ENCODE measurements at places on chromosomes 11 and 22.
A peak's percentile ranks its signal among the peaks of the same experiment; 100 is the strongest.

- DNase-seq = no peak
Observed at GRCh38 chr11:13080861-13081260, 71.7 kb downstream of the RASSF10 start.

GRCh38 chr22:41873391-41873790, 40.5 kb downstream of the SREBF2 start:
- no peak for DNase-seq

- no peak for DNase-seq
Observed at GRCh38 chr22:24008381-24009226, 2.5 kb upstream of the CABIN1 start.

- DNase-seq = no peak
Observed at GRCh38 chr11:119347940-119348605, 1.6 kb upstream of the MFRP start.

DNA sequence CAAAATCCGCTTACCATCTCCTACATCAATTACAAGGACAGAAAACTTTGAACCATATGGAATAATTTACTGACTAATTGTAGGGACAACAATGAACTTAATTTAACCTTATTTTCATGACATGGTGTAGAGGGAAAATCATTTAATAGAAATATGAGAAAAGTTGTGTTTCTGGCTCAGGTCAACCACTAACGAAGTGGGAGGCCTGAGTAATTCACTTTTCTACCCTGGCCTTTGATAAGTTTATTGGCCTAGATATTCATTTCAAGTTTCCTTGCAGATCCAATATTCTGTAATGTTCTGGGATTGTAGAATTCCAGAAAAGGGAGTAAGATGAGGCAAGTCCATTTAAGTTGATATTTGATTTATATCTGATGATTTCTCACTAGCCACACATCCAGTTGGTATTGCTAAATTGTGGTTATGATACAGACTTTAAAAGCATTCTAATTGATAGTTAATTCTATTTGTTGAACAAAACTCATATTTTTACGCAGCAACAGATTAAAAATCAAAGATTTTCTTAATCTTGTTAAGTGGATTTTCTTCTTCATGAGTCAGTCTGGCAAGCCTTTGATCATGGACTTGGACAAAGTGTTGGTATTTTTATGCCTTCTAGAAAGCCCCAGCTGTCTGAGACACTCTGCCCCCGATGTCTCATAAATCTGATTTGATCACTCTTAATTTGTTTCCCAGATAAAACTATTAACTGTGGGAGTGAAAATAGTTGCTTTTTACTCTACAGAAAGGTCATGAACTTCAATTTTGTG, 336.5 kb downstream of the TMEM135 start:
- DNase-seq = no peak

- DNase-seq = no peak
Observed at GRCh38 chr22:22171357-22172218, 73.0 kb upstream of the VPREB1 start.

DNA sequence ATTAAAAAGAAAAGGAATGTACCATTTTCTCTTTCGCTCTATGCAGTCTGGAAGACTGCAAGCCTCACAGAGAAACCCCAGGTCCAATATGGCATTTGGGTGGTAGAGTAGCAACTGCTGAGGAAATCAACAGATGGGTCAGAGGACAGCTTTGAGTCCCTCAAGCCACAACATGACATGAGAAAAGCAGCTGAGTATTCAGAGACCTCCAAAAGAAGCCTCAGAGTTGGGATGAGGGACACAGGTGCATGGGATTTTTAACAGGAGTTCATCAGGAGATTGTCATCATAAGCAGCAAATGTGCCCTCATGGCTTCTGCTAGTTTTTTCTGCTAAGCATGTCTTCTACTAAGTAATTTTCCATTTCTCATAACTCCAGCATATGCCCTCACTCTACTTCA, 111.6 kb downstream of the BLID start:
- DNase-seq = no peak

DNA sequence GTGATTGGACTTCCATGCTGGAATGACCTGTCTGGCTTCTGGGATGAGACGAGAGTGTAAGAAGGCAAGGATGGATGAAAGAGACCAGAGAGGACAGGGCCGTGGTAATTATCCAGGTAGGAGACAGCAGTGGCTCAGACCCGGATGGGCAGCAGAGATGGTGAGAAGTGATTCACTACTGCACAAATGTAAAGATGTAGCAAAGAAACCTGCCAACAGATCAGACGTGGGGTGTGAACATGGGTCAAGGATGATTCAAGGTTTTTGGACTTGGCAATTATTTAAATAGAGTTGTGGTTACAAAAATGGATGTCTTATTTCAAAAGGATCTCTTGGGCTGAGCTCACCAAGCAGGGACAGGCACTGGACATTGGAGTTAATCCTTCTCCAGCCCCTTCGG, 32.7 kb downstream of the RIBC2 start:
- DNase-seq = no peak

DNA sequence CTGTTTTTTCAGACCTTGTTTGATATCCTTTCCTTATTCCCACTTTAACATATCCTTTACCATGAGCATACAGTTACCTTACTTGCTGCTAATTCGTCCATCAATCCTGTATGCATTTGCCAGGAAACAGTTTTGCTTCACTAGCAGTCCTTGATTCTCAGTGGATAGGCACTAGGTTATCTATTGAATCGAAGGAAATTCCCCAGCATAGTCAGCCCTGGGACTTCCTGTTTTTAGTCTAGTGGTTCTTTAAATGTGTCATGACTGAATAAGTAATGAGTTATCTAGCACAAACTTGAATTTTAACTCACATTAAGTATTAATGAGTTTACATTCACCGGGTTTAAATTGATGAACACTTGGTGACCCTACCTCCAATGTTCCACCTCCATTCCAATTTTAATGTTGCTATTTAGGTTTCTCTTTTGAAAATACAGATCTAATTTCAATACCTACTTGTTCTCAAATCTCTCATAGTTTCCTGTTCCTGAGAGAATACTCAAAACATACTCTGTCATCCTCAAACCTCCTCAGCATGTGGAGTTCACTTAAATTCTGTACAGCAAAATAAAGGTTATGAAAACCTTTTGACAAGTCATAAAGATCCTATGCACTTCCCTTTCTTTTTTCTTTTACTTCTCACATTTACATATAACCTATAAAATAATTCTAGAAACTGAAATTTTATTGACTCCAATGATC, 1375.1 kb upstream of the TENM4 start:
- no peak for DNase-seq

DNA sequence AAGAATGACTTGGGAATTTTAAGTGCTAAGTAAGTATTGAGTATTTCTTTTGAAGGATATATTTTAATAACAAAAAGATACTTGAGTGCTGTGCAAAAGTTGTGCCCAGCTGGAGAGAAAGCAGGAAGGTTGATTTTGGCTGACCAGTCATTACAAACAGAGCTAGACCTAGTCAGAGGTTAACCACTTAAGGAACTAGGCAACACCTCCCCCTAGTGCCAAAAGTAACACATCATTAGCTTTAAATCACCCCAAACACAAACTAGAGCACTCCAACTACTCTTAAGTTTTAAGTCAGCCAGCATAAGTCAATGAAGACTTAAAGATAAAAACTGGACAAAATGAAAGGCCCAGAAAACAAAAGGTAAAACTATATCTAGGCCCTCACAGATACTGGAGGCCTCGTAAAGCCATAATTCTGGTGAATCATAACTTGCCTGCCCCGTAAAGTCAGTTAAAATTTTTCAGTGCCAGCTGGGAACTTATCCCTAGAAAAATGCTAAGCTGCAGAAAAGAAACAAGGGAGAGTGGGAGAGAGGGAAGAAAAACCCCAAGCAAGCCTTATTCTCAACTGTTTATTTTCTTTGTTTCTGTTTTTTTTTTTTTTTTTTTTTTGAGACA, 4.6 kb downstream of the TMEM9B start:
- DNase-seq = peak; percentile 86

GRCh38 chr11:113288286-113288863, 26.0 kb upstream of the TTC12 start:
- no peak for DNase-seq

DNA sequence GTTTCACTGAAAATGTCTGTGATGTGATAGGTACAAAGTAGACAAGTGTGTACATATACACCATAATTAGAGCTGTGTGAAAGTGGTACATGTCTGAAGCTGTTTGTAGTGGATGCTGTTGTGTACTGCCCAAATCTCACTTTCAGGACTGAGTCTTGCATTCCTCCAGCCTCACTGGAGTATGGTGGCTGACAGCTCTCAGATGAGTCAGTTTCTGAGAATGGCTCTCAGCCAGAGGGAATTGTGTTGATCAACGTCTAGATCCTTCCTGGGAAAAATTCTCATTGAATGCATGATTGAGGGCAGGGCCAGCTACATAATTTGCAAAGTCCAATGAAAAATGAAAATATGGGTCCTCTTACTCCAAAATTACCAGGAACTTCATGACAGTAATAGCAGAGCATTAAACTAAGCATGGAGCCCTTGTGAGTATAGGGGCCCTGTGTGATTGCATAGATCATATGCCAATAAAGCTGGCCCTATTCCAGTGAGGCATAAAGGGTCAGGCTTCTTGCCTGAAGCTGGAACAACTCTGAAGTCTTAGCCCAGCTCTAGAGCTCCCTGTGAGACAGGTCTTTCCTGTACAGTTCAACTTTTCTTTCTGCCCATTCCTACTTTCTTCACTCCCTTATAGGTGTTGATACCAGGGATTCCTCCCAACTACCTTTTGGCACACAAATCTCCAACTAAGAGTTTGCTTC, 10.8 kb upstream of the CYP2R1 start:
- DNase-seq = peak; percentile 24

DNA sequence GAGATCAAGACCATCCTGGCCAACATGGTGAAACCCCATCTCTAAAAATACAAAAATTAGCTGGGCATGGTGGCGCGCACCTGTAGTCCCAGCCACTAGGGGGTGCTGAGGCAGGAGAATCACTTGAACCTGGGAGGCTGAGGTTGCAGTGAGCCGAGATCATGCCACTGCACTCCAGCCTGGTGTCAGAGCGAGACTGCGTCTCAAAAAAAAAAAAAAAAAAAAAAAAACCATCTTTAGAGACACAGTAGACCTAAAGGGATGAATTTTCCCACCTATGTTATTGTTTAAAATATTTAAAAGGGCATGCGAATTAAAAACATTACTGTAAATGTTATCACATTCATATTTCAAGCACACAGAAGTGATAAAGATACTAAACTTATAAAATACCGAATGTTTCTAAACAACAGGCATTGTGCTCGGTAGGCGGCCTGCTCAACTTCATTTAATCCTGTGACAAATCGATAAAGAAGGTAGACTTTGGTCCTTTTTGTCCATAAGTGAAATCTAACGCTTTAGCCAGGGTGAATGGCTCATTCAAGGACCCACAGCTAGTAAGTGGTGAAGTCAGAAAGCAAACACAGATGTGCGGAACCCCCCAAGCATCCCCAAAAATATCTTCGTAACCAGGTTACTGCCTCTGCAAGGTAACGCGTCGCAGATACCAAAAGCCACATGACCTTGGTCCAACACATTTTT, 16.1 kb downstream of the NCAPD3 start:
- DNase-seq = peak; percentile 43

GRCh38 chr22:23098230-23098705, 27.9 kb downstream of the GNAZ start:
- DNase-seq = peak; percentile 25

- DNase-seq = no peak
Observed at GRCh38 chr11:17525570-17525969, 18.6 kb downstream of the USH1C start.

GRCh38 chr11:6481924-6482275, 599 bp downstream of the TIMM10B start:
- DNase-seq = peak; percentile 56

DNA sequence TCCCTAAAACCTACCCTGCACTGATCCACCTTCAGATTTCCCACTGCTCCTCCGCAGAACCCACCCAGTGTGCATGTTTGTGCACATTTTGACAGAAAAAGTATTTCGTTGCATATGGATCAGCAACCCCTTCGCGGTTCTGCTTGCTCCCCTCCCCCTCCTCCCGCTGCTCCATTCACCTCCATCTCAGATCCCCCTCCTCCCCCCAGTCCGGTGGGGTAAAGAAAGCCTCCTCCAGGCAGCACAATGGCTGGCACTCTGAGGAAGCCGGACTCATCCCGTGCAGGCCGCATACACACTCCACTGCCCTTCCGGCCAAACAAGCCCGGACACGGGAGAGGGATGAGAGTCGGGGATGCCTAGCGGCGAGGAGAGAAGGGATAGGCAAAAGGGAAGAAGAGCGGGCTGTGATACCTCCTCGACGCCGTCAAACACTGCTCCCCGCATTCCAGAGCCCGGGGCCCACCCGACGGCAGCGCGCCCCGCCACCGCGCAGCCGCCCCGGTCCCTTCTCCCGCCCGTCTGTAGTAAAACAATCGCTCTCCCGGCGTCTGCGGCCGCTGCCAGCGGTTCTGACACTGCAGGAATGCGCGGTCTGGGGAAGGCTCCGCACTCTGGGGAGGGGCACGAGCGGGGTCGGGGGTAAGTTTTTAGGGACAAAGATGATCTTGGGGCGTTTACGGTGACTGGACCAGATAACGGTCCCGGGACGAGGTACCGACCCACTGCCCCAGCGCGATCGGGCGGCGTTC, 915 bp downstream of the FEZ1 start:
- peak; percentile 75 for DNase-seq

GRCh38 chr11:83200035-83200434, 6.5 kb downstream of the ANKRD42 start:
- peak; percentile 37 for DNase-seq

GRCh38 chr11:6321961-6322362, 1.7 kb upstream of the CAVIN3 start:
- DNase-seq = peak; percentile 33

GRCh38 chr11:72233056-72233772, 8.6 kb downstream of the INPPL1 start:
- DNase-seq = no peak
